ENCODE measurements at places on chromosomes 16 and 17. TPM values are rescaled to one million over a fixed set of nuclear protein-coding genes. Genes with fewer than 3 reads are reported as not detected.

DNA sequence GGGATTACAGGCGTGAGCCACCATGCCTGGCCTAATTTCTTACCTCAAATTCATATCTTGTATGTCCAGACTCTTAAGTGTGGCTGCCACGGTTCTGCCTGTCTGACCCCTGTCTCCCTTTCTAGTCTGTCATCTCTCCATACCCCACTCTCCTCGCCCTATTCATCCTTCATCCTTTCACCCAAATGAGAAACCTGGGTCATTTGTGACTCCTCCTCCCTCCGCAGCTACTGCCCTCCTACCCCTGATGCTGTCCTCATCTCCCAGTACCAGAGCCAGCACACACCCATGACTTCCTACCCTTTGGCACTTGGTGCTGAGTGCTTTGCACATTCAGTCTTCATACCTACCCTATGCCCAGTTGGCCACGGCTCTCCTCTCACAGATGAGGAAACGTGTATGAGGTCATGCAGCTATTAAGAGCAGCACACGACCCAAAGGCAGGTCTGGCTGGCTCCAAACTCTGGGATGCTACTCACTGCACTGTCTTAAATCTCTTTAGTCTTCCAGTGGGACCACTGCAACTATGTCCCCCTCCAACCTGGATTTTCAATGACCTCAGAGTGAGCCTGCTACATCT lies 1.6 kb downstream of the SPATA32 start:
- DNase-seq = no peak

DNA sequence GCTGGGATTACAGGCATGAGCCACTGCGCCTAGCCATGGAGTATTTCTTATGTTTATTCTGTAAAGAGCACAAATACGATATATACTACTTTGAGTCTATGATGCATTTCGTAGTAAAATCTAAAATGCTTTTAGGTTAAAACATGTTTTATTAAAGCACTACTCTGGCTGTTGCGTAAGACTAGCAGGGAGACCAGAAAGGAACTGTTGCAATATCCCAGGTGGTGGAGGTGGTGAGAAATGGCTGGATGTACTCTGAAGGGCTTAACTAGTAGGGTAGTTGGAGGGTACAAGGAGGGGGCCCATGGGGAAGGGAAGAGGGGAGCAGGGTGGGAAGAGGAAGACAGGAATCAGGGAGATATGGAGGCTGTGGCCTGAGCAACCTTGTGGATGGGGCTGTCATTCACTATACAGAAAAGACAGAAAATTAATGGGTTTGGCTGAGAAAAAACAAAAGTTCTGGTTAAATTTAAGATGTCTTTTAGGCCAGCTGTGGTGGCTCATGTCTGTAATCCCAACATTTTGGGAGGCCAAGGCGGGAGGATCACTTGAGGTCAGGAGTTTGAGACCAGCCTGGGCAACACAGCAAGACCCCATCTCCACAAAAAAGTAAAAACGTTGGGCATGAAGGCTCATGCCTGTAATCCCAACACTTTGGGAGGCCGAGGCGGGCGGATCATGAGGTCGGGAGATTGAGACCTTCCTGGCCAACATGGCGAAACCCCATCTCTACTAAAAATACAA lies 35.8 kb downstream of the ST3GAL2 start:
- DNase-seq = no peak

- no peak for DNase-seq
Observed at GRCh38 chr17:57459286-57459915, 203.1 kb downstream of the MSI2 start.

The KREMEN2 gene
- not detected for total RNA-seq

The ITGB3 gene
- 29.8 TPM for total RNA-seq

The VPS25 gene
- 26.5 TPM for total RNA-seq

The PLA2G10 gene
- total RNA-seq = not detected

Data from stomach (tissue), 19 donors.